MV-4-11 (cell line): ENCODE measurements at places on chromosomes 16 and 17.

DNA sequence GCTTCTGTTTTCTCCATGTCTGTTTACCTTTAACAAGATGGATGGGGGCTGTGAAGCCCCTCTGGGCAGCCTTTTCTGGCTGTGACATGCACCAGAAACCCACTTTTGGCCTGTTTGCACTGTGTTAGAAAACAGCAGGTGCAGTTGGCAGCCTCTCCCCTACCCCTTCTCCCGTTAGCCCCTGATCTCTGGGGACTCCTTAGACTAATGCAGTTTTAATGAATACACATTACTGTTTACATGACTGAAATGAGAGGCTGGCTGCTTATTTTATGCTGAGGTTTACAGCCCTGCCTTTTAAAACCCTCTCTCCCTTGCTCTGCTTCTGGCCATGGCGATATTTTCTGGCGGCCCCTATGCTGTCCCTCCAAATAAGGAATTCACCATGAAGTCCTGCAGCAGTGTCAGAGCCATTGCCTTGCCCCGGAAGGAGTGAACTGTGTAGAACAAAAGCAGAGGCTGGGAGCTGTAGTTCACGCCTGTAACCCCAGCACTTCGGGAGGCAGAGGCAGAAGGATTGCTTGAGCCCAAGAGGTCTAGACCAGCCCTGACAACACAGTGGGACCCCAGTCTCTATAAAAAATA, 79.3 kb downstream of the PRKCB start:
- DNase-seq: no peak

GRCh38 chr16:6593799-6594198, 738.8 kb upstream of the RBFOX1 start:
- DNase-seq: no peak

DNA sequence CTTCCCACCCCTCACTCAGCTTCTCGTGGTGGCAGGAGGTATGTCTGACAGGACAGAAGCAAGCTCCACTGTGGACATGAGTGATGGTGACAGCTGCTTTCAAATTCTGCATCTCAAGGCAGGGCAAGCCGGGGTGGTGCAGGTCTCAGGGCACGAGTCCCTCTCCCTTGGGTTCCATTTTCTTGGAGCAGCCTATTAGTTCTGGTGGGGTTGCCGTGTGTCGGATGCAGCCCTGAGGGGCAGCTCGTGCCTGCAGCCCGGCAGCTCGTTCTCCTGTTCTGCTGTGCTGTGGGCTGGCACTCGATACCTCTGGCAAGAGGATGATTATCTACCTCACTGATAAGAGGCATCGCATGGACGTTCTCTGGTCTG, 16.5 kb upstream of the CLEC18C start:
- no peak for DNase-seq

GRCh38 chr17:37490638-37491614, 1.2 kb downstream of the DUSP14 start:
- DNase-seq: peak; percentile 39

- DNase-seq: no peak
Measured at GRCh38 chr16:51556694-51557340, 405.7 kb upstream of the SALL1 start.

DNA sequence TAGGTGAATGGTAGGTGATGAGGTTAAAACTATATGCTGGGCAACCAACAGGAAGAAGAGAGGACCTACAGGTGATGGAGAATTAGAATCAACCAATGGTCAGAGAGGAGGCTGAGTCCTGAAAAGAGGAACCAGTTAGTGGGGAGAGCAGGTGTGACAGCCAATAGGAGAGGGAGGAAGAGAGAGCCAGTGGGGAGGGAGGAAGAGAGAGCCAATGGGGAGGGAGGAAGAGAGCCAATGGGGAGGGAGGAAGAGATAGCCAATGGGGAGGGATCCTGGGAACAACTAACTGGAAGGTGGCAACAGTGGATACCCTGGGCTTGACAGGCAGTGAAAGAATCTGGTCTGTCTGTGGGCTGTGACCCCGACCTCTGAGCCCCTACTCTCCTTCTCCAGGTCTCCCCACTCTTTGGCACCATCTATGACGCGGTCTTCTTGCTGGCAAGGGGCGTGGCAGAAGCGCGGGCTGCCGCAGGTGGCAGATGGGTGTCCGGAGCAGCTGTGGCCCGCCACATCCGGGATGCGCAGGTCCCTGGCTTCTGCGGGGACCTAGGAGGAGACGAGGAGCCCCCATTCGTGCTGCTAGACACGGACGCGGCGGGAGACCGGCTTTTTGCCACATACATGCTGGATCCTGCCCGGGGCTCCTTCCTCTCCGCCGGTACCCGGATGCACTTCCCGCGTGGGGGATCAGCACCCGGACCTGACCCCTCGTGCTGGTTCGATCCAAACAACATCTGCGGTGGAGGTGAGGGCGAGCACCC, 3.7 kb downstream of the GUCY2D start:
- DNase-seq: peak; percentile 51

- no peak for DNase-seq
Measured at GRCh38 chr17:16215002-16215272, 397 bp downstream of the NCOR1 start.

DNA sequence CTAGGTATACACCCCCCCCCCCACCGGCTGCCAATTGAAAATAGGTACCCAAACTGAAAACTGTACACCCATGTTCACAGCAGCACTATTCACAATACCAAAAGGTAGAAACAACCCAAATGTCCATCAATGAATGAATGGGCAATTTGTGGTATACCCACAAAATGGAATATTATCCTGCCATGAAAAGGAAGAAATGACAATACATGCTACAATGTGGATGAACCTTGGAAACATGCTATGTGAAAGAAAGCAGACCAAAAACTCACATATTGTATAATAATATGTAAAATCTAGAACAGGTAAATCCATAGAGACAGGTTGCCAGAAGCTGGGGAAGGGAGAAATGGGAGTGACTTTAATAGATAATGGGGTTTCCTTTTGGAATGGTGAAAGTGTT, 417.5 kb downstream of the UTP18 start:
- DNase-seq: no peak

DNA sequence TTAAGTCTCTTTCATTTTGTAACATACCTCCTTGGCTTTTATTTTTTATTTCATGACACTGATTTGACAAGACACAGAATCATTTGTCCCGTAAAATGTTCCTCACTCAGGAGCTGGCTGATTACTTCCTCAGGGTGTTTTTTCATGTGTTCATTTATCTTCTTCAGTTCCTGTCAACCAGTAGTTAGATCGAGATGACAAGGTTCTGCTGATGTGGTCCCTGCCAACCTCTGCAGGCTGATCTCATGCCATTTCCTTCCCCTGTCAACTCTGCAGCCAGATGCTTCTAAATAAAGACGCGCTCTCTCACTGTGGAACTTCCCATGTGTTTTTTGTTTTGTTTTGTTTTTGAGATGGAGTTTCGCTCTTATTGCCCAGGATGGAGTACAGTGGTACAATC, 8.1 kb upstream of the CXCL16 start:
- DNase-seq: peak; percentile 81

- no peak for DNase-seq
Measured at GRCh38 chr16:55289353-55289752, 34.6 kb upstream of the IRX6 start.

DNA sequence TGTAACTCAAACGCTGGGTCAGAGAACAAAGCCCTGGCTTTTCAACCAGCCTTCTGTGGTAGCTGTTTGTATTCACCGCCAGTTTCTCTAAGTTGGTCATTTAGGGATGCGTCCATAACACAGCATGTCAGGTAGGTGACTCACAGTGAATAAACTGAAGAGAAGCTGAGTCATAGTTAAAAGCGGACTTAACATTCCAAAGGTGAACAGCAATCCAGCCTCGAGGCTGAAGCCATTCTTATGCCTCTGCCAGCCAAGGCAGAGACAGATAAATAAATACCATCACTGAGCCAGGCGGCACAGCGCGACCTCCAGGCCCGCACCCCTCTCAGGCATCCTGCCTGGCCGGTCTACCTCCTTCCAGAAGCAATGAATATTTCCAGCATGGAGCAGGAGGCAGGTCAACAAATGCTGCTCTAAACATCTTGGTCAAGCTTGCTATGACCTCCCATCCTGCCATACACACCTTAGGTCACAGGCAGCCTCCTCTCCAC, 12.4 kb upstream of the CACNG4 start:
- no peak for DNase-seq

DNA sequence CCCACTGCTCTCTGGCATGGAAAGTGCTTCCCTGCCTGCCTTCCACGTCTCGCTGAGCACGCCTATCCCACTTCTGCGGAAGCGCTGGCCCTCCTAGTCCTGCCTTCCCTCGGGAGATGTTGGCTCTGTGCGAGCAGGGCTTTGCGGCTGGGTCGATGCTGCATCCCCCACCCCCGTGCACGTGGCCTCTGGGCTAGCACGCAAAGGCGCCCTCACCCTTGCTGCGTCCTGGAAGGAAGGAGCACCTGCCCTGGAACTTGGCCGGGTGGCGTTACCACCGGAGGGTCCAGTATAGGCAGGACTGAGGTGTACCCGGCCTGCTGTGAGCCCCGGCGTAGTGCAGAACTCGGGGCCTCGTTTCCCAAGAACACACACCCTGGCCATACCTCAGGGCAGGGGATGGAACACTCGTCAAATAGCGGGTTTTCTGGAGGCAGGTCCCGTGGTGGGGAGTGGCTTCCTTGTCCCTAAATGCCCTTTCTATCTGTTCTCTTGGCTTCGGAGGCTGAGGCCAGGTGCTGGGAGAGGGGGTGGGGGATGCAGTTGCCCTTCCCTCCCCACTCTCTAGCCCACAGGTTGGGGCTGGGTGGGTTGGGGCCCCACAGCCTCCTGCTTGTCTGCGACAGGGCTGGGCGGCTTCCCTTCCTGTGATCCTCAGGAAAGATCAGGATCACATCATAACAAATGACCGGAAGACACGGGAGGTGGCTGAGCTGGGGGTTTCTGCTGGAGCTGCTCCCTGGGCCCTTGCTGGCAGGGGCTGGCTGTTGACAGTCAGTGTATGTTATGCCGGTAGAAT, 17.4 kb downstream of the BAIAP2 start:
- DNase-seq: no peak

DNA sequence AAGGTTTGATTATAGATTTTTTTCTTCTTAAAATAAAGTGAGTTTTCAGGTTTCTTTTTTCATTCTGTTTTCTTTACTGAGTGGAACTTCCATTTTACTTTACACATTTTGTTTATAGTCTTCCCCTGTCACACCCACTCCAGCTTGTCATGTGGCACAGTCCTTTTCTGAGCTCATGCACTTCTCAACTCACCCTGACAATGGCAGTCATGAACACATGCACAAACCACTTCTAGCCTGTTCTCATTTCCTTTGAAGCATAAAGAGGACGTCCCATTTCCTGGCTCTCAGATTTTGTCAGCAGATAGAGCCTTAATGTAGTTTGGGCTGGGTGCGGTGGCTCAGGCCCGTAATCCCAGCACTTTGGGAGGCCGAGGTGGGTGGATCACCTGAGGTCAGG, 168.0 kb downstream of the AHSP start:
- DNase-seq: peak; percentile 53

GRCh38 chr17:80931421-80932265, 60.0 kb upstream of the CHMP6 start:
- DNase-seq: no peak

- peak; percentile 35 for DNase-seq
Measured at GRCh38 chr16:57380671-57381462, 8.6 kb downstream of the CX3CL1 start.

DNA sequence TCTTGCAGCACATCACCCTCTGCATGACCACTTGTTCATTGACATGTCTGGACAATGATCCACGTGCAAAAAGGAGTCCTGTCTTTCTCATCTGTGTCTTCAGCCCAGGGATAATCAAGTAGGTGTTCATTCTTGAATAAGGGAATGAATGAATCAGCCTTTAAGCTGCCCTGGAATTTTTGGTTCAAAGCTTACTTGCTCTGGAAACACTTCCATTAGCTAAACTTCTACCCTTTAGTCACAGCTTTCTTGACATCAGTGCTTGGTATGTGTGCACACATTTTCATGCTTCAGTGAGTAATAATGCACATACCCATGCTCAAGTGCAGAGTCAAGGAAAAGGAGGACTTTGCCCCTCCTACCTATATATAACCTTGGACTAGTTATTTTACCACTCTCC, 103.0 kb upstream of the CDH13 start:
- DNase-seq: no peak

DNA sequence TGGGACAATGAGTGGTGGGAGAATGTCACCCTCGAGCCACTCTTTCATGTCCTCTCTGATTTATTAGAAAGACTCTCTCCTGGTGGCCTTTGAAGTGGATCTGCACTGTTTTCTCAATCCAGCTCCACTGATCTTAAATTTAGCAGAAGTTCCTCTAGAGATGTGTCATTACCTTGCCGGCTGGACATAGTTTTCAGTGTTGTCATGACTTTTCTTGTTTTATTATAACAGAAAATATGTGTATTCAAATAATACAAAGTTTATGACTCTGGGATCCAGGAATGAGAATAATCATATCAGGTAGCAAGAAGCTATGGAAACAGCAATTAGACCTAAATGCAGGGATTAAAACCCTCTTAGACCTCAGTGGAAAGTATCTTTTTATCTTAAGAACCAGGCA, 247.5 kb upstream of the ELAC2 start:
- no peak for DNase-seq

GRCh38 chr17:81064678-81065475, 29.9 kb downstream of the BAIAP2 start:
- DNase-seq: no peak

DNA sequence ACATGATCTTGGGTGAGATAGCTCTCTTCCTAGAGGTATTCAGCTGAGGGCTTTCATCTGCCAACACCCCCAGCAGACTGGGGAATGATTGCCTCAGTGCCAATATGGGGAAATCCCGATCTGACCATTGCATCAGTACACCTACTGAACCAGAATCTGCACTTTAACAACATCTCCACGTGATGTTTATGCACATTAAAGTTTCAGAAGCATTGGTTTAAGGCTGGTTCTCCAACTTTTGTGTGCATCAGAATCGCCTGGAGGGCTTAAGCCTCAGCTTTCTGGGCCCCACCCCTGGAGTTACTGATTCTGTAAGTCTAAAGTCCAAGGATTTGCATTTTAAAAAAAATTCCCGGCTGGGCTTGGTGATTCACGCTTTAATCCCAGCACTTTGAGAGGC, 123.6 kb upstream of the MED13 start:
- DNase-seq: no peak

DNA sequence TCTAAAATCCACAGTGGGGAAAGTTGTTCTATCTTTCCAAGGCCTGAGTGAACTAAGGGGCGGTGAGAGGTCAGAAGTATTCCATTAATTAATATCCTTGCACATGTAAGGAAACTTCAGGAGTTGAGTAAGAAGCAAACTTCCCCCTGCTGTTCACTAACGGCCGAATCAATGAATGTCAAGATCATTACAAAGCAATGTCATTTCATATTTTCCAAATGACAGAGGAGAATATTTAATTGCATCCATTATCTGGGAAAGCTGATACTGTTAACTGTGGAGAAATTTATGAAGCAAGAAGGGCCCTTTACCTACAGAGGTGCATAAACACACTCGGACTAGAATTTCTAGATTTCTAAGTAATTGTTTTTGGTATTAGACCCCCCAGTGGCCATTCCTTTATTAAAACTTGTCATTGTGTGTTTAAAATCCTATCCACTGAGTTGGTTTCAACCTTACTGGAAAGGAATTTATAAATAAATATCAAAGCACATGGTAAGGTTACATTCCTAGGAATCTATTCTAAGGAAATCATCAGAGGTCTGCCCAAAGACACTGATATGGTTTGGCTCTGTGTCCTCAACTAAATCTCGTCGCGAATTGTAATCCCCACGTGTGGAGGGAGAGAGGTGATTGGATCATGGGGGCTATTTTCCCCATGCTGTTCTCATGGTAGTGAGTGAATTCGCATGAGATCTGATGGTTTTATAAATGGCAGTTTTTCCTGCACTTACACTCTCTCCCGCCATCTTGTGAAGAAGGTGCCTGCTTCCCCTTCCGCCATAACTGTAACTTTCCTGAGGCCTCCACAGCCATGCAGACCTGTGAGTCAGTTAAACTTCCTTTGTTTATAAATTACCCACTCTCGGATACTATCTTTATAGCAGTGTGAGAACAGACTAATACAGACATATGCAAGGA, 20.4 kb upstream of the SMURF2 start:
- DNase-seq: no peak
